H9 (cell line): ENCODE measurements at places on chromosomes 3 and 15. TPM values are rescaled to one million over a fixed set of nuclear protein-coding genes. Genes with fewer than 3 reads are reported as not detected.

Gene GHSR
- not detected in 2 replicates for total RNA-seq

DNA sequence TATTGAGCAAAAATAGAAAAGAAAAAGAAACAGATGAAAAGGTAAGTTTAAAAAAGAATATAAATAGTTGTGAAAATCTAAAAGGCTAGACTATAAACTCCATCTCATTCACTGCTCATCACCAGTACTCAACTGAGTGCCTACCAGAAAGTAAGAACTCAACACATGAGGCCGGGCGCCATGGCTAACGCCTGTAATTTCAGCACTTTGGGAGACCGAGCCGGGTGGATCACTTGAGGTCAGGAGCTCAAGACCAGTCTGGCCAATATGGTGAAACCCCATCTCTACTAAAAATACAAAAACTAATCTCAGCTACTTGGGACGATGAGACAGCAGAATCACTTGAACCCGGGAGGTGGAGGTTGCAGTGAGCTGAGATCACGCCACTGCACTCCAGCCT is 19.3 kb downstream of the LSAMP start:
- H3K4me3 ChIP-seq, result no peak overlapping the region
- no peaks in the 10 kb centered on the region for H3K27me3 ChIP-seq
- no peak overlapping the region for H3K27ac ChIP-seq
- H3K4me1 ChIP-seq, result no peaks in the 10 kb centered on the region

GRCh38 chr3:74617776-74618175 is 3.3 kb upstream of the CNTN3 start:
- DNase-seq, result no peak
- no peak overlapping the region for H3K4me3 ChIP-seq
- no peak overlapping the region for H3K27ac ChIP-seq
- H3K36me3 ChIP-seq, result no peaks in the 10 kb centered on the region
- peaks cover 20% of the 10 kb centered on the region for H3K27me3 ChIP-seq

DNA sequence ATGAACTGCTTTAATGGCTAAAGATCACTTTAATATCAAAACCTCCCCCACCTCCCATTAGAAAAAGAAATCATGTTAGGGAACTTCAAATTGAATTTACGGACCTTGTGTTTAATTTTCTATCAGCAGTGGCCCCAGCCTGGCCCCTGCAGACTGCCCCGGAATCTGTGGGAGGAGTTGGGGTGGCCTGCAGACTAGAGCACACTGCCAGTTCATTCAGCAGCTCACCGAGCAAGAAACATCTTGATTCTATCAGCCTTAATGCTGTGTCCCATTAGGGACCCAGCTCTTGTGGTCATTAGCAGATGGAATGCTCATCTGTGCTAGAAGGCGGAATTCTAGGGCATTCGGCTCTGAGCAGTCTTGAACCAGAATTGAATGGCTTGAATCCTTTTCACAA is 54.2 kb downstream of the FLNB start:
- no peaks in the 10 kb centered on the region for H3K36me3 ChIP-seq
- H3K4me1 ChIP-seq, result peaks cover 30% of the 10 kb centered on the region; the same call in 1 of the 2 replicates
- no peak for DNase-seq
- no peak overlapping the region for H3K27ac ChIP-seq
- H3K4me3 ChIP-seq, result no peak overlapping the region
